PC-3 (cell line): ENCODE measurements at places on chromosomes 1 and 21. TPM values are rescaled to one million over a fixed set of nuclear protein-coding genes. Genes with fewer than 3 reads are reported as not detected.
A peak's percentile ranks its signal among the peaks of the same experiment; 100 is the strongest.

- H3K4me1 ChIP-seq, result no peaks in the 10 kb centered on the region
- DNase-seq, result no peak
- H3K27ac ChIP-seq, result no peak overlapping the region
- no peak overlapping the region for H3K4me3 ChIP-seq
Observed at GRCh38 chr1:12540580-12541273, 77.3 kb downstream of the DHRS3 start.

- peaks cover 15% of the 10 kb centered on the region; the same call in 1 of the 2 replicates for H3K27me3 ChIP-seq
- H3K27ac ChIP-seq, result no peak overlapping the region
- peak; percentile 19 for DNase-seq
- H3K36me3 ChIP-seq, result no peaks in the 10 kb centered on the region
- no peak overlapping the region for H3K4me3 ChIP-seq
- H3K4me1 ChIP-seq, result no peaks in the 10 kb centered on the region
Observed at GRCh38 chr1:70896224-70896623, 151.4 kb downstream of the PTGER3 start.

- DNase-seq, result peak; percentile 39
- H3K27me3 ChIP-seq, result no peaks in the 10 kb centered on the region
- no peak overlapping the region for H3K4me3 ChIP-seq
- peak overlapping the region; percentile 34 for H3K27ac ChIP-seq
Observed at GRCh38 chr1:206709322-206709721, 24.6 kb downstream of the MAPKAPK2 start.

Gene PLA2G2F
- total RNA-seq, result 0.18 TPM in 1 of 2 replicates, not detected in the other

DNA sequence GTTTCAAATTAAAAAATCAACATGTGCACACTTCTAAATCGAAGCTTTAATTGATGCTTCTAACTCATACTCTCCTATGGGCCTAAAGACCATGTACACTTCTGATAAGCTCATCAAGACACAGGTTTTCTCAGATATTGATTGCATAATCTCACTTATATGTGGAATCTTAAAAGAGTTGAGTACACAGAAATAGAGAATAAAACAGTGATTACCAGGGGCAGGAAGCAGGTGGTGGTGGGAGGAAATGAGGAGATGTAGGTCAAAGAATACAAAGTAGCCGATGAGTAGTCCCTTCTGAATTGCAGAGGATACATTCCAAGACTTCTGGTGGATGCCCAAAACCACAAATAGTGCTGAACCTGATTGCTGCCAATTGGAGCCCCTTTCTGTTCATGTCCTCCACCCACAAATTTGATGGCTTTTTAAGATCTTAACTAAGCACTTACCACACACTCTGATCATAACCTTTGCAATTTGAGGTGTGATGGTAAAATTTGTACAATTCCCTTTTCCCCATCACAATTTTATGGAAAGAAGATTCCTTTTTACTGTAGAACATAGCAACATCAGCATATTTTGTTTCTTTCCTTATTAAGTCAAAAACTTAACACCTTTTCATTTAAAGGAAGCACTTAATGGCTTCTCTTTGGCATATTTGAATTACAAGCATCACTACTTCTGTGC, 3.3 kb upstream of the CD1B start:
- H3K4me1 ChIP-seq, result no peaks in the 10 kb centered on the region
- no peak for DNase-seq
- H3K27me3 ChIP-seq, result peaks cover 19% of the 10 kb centered on the region
- H3K27ac ChIP-seq, result no peak overlapping the region
- H3K4me3 ChIP-seq, result no peak overlapping the region
- H3K36me3 ChIP-seq, result no peaks in the 10 kb centered on the region

Gene TAS1R3
- total RNA-seq, result 1.9 and 4.3 TPM in 2 replicates

- H3K27ac ChIP-seq, result no peak overlapping the region
- H3K27me3 ChIP-seq, result no peaks in the 10 kb centered on the region
- H3K4me3 ChIP-seq, result no peak overlapping the region
- no peaks in the 10 kb centered on the region for H3K4me1 ChIP-seq
- no peaks in the 10 kb centered on the region for H3K36me3 ChIP-seq
Observed at GRCh38 chr1:71414179-71414578, 333.3 kb upstream of the ZRANB2 start.

Gene KAZN
- total RNA-seq, result 2.0 and 2.5 TPM in 2 replicates

- H3K36me3 ChIP-seq, result peaks cover 76% of the 10 kb centered on the region
- H3K4me3 ChIP-seq, result no peak overlapping the region
- no peaks in the 10 kb centered on the region for H3K27me3 ChIP-seq
- peak; percentile 65 for DNase-seq
- peaks cover 18% of the 10 kb centered on the region for H3K4me1 ChIP-seq
- H3K27ac ChIP-seq, result 0 out of 2 replicates have a peak overlapping the region, but pooled peaks have one; percentile 0
Observed at GRCh38 chr1:200907611-200908097, 13.0 kb downstream of the INAVA start.

DNA sequence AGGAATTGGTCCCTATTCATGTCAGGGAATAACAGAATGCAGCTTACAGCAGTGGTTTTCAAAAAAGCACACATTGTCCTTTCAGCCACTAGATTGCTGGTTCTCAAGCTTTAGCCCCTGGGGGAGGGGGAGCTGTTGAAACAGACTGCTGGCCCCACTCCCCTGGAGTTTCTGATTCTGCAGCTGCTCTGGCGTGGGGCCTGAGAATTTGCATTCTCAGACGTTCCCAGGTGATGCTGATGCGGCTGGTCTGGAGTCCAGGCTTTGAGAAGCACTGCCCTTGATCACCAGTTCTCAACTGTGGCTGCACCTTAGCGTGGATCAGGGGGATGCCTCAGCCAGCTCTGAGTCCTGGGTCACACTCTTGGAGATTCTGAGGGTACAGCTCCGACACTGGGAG, 62.7 kb upstream of the LAPTM5 start:
- no peaks in the 10 kb centered on the region for H3K27me3 ChIP-seq
- H3K4me1 ChIP-seq, result peaks cover 25% of the 10 kb centered on the region
- no peaks in the 10 kb centered on the region for H3K36me3 ChIP-seq
- DNase-seq, result no peak
- no peak overlapping the region for H3K27ac ChIP-seq

Gene HPDL
- not detected in 2 replicates for total RNA-seq

GRCh38 chr1:116908820-116909511, 750 bp upstream of the PTGFRN start:
- no peaks in the 10 kb centered on the region for H3K27me3 ChIP-seq
- no peak for DNase-seq
- H3K4me3 ChIP-seq, result peak overlapping the region; percentile 85
- no peaks in the 10 kb centered on the region for H3K36me3 ChIP-seq

DNA sequence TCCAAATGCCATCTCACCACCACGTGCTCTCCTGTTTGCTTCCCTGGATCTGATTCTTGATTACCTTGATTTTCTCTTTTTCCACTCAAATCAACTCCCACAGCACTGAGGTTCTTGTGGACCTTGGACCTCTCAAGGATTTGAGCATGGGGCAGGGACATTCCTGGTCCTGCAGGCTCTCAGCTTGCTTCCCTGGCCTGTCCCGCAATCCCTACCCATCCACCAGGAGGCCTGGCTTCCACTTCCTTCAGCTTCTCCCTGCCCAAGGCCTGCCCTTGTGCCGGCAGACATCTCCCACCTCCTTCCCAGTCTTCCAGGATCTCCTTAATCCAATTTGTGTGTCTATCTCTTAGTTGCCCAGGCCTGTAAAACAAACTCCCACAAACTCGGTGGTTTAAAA, 21.6 kb downstream of the PLA2G2A start:
- no peaks in the 10 kb centered on the region for H3K4me1 ChIP-seq
- H3K27ac ChIP-seq, result no peak overlapping the region
- H3K36me3 ChIP-seq, result no peaks in the 10 kb centered on the region
- DNase-seq, result no peak
- H3K4me3 ChIP-seq, result no peak overlapping the region

DNA sequence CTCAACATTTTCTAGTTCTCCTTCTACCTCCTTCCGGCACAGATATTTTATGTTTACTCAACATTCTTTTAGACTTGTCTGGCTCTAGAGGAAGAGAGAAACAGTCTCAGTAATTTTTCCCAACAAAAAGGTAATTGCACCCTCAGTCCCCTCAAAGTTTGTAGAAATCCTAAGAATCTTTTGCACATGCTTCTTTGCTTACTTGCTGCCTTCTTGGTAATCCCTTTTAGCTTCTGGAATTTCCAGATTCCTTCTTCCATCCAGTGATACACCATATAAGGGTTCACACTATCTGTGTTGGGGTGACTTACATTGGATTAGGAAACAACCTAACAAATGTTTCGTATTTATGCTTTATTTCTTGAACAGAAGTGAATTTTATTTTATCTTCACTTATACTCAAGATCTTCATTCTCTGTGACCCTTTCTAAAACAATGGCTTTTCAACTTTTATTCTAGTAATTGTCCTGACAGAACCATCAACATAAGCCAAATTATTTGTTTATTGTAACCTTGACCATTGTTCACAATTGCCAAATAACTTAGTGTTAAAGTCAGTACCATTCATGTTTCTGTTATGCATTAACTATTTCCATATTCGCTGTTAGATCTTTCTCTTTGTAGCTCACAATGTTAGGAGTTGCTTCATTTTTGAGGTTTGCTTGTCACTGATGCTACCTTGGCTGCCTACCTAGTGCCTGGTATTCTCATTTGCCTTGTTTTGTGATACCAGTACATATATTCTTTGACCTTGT, 238.1 kb downstream of the HMCN1 start:
- H3K27me3 ChIP-seq, result no peaks in the 10 kb centered on the region
- DNase-seq, result no peak
- no peak overlapping the region for H3K4me3 ChIP-seq
- H3K36me3 ChIP-seq, result no peaks in the 10 kb centered on the region
- peaks cover 36% of the 10 kb centered on the region for H3K4me1 ChIP-seq
- no peak overlapping the region for H3K27ac ChIP-seq

DNA sequence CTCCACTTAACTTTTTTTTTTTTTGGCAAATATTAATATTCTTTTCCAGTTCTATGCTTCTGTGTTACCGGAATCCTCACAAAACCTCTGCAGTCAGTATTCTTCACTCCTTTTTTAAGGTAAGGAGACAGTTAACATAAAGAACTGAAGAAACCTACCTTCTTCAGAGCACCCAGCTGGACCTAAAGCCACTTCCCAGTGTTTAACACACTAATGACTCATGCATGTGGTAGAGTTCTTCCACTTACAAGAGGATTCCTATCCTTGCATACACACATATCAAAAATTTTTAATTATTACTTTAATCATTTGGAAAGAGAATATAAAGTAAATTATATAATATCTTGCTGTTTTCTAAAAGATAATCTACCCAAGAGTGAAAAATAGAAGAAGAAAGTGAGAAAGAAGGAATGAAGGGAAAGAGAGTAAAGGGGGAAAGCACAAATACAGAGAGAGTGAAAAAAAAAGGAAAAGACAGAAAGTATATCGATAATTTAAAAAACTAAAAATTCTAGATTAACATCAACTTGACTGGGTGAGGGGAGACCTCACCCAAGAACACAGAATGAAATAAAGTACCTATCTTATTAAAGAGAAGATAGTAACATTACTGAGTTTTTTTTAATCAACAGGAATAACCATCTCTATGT, 54.9 kb downstream of the ENAH start:
- 0 out of 2 replicates have a peak, but pooled peaks cover 7% of the 10 kb centered on the region for H3K36me3 ChIP-seq
- H3K4me1 ChIP-seq, result peaks cover 13% of the 10 kb centered on the region
- no peaks in the 10 kb centered on the region for H3K27me3 ChIP-seq
- peak; percentile 45 for DNase-seq
- H3K27ac ChIP-seq, result no peak overlapping the region

Gene PGBD5
- total RNA-seq, result under 0.01 TPM in 1 of 2 replicates, not detected in the other

Gene COL18A1
- total RNA-seq, result 77.0 and 85.5 TPM in 2 replicates

Gene EPHX1
- total RNA-seq, result 54.6 and 69.2 TPM in 2 replicates

- no peak overlapping the region for H3K27ac ChIP-seq
- H3K4me3 ChIP-seq, result no peak overlapping the region
- H3K36me3 ChIP-seq, result no peaks in the 10 kb centered on the region
- H3K4me1 ChIP-seq, result no peaks in the 10 kb centered on the region
- H3K27me3 ChIP-seq, result no peaks in the 10 kb centered on the region
Observed at GRCh38 chr1:82064691-82065090, 264.0 kb downstream of the ADGRL2 start.

DNA sequence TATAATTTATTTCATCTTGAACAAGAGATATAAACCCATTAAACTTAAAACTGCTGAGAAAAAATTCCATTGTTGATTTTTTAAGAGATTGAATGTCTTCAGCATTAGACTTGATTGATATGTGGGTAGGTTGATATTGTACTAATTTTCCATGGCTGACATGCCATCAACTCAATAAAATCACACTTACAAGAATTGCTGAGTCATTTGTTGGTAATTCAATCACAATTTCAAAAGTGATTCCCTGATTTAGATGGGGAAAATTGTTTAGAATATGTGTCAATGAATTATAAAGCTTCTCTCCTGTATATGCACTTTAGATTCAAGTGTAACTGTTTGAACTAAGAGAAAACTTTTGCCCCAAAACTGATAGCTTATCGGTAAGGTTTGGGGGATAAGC, 223.5 kb upstream of the NCAM2 start:
- no peak overlapping the region for H3K4me3 ChIP-seq
- no peaks in the 10 kb centered on the region for H3K4me1 ChIP-seq
- H3K27me3 ChIP-seq, result no peaks in the 10 kb centered on the region
- no peak overlapping the region for H3K27ac ChIP-seq
- H3K36me3 ChIP-seq, result no peaks in the 10 kb centered on the region

- 0 out of 2 replicates have a peak, but pooled peaks cover 2% of the 10 kb centered on the region for H3K36me3 ChIP-seq
- no peak overlapping the region for H3K4me3 ChIP-seq
- DNase-seq, result peak; percentile 98
- H3K4me1 ChIP-seq, result peaks cover 32% of the 10 kb centered on the region
- H3K27me3 ChIP-seq, result no peaks in the 10 kb centered on the region
- peak overlapping the region; percentile 48 for H3K27ac ChIP-seq
Observed at GRCh38 chr1:204294357-204294756, 65.4 kb downstream of the PLEKHA6 start.

Gene LRRC53
- total RNA-seq, result not detected in 2 replicates

DNA sequence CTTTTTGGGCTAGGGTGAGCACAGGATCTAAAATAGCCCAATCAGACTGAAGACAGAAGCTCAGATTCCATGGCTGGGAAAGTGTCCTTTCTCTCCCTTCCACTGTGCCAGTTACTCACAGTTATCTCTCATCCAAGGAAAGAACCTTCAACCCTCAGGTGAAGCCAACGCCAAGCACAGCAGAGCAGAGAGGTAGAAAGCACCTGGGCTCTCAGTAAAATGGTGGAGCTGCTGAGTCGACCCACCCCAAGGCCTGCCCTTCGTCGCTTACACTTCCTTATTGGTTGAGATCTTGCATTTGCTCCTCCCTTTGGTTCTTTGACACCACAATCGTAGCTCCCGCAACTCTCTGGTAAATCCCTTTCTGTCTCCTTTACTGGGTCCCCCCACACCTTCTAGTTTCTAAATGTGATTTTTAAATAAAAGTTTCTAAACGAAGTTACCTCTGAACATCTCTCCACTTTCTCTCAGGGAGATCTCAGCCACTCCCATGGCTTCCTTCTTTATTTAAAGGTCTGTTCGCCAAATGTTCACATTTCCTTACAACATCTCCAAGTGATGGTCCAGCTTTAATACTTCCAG, 27.5 kb upstream of the SLC30A1 start:
- no peaks in the 10 kb centered on the region for H3K36me3 ChIP-seq
- no peak for DNase-seq
- H3K27ac ChIP-seq, result no peak overlapping the region
- H3K4me1 ChIP-seq, result peaks cover 28% of the 10 kb centered on the region
- no peaks in the 10 kb centered on the region for H3K27me3 ChIP-seq
- H3K4me3 ChIP-seq, result no peak overlapping the region
